ENCODE measurements at places on chromosomes 6 and 20. TPM values are rescaled to one million over a fixed set of nuclear protein-coding genes. Genes with fewer than 3 reads are reported as not detected.

GRCh38 chr6:144338474-144338873 lies 53.3 kb downstream of the UTRN start:
- no peak for DNase-seq

- DNase-seq = no peak
These were observed 89.4 kb downstream of the TAF4 start for GRCh38 chr20:61976263-61976643.

DNA sequence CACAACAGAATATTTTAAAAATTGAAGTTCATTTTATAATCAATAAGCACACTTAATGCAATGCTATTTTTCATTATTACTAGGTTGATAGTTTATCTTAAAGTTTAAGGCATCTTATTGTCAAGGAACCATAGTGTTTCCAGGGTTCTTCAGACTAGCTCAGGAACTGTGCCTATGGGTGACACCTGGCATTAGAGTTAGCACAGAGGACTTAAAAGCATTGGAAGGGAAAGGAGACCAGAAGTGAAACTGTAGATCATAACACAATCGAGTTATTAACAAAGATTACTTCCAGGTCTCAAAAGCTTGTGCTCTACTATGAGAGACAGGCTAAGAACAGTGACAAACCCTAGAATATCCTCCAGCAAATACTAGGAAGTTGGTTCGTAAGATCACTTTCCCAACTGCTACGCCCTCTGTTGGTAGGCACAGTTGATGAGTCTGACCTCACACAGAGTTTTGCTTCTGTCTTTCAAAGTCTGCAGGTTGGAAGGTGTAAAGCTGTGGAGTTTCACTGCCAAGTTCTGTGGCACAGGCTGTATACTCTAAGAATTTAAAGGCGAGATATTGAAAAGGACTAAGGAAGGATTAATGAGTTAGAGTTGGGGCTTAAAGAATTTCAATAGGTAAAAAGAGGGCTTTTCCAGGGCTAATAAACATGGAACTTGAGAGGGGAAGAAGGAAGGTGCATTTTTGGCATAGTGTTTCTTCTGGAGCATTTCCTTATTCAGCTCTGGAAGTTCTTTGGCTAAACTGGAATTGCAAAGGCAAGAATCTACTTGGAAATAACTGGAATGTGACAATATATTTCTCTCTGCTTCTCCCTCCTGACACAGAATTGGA lies 531.3 kb upstream of the JAG1 start:
- DNase-seq = peak; percentile 5

DNA sequence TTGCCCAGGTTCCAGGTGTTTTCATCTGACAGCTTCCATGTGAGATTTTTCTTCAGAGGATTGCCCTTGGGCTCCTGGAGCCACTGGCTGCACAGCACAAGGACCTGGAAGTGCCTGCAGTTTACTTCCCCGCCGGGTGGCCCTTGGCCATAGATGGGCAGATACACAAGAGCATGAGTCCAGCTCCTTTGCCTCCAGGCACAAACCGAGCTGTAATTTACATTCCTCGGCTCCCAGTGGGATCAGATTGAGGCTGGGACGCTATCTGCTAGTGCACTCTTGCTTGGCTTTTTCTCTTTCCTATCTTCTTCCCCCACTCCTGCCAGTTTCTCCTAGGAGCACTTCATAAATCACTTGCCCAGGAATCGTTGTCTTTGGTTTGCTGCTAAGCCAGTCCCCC lies 85.4 kb upstream of the RALY start:
- DNase-seq = no peak

- DNase-seq = no peak
These were observed 94.4 kb downstream of the SESN1 start for GRCh38 chr6:109000289-109000688.

DNA sequence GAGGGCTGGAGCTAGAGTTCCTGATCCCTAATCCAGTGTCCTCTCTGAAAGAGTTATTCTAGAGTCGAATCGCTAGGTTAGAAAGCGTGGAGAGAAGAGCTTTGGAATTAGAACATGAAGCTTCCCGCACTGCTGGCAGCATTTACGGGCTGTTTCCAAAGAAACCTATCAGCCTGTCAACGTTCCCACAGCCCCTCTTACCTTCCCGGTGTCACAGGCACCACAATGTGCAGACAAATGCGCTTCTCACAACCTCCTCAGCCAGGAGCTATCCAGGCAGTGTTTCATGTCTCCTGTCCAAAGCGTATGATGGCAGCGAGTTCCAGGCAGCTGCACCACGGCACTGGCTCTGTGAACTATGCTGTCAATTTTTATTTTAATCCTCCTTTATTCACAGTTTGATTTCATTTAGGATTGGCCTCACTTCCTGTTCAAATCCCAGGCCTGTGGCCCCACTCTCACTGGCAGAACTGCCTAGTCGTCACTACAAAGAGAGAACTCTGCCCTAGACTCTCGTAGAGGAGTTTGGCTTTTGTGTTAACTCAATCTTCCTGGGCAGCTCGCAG lies 322.8 kb upstream of the SOX4 start:
- no peak for DNase-seq

GRCh38 chr6:53399027-53399344 lies 50.2 kb upstream of the ELOVL5 start:
- no peak for DNase-seq

The RNF182 gene
- 8.0 TPM for polyA plus RNA-seq

The DNMT3B gene
- polyA plus RNA-seq = 2.4 TPM

The KIF13A gene
- polyA plus RNA-seq = 23.1 TPM

The ISM1 gene
- polyA plus RNA-seq = not detected
